ENCODE measurements at places on chromosomes 5 and 9.

DNA sequence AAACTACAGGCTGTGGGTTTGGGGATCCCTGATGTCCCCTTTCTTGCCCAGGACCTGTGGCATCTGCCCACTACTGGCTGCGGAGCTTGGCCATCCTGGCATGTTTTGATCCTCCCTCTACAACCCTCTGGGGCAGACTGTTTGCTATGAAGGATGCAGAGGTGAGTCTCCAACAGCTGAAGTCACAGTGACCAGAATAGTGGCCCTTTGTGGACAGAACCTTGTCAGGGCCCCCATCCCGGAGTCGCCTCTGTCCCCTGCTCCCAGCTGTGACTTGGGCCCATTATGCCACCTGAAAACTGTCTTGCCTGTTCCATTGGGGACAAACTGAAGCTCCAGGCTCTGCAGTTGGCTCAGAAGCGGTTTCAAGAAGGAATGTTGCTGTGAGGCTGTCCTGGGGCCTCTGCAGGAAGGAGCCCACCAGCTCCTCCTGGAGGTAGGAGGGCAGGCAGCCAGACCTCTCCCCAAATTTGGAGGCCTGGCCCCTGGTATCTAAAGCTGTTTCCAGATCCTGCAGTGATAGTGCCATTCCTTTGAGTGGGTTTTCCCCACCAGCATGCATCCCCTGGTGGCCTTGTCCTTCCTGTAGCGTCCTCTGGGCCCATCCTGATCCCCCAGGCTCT lies 93.3 kb downstream of the BARX1 start:
- no peak for DNase-seq

DNA sequence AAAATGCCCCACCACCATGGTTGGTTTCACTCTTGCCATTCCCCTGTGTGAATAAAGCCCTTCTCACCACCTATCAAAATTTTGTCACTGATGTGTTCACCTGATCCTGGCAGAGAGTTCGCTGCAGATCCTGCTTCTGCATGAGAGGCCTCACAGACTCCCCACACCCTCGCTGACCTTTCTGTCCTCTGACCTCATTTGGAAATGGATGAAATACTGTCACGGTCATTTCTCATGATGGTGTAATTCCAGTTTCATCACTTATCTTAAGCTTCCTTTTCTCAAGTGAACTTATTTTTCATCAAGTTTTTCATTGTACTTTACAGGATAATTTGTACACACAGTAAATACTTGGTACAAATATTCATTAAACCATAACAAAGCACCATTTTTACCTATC lies 131.3 kb downstream of the FRMD3 start:
- DNase-seq, result no peak

DNA sequence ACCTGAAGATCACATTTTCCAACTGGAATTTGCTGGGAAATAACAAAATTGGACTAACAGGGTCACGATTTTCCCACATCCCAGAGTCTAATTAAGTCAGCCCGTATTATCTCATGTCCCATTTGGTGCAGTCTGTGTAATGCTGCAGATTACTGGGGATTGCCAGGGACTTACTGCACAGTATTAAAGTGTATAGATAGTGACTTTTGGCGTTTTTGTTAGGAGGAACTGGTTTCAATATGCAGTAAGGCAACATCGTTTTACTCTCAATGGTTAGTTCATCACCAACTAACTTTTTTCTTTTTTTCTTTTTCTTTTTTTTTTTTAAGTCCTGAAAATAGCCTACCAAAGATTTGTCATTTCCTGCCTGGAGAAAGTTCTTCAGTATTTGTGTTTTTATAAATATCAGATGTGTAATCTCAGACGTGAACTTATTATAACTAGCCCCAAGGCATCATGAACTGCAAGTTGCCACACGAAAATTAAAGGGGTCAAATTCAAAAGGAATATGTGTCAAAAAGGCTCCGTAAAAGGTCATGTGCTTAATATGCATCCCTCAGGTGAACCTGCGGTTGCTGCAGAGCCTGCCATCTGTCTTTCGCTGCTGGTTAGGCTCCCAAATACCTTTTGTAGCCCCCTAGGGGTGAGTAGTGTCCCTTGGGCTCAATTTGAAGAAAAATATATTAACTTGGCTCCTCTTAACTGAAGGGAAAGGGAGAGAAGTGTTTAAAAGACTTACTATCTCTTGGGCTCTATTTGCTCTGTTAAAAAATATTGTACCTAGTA lies 176.7 kb upstream of the ADAMTSL1 start:
- peak; percentile 5 for DNase-seq

GRCh38 chr9:29319736-29320513 lies 1746.6 kb upstream of the C9orf72 start:
- no peak for DNase-seq

DNA sequence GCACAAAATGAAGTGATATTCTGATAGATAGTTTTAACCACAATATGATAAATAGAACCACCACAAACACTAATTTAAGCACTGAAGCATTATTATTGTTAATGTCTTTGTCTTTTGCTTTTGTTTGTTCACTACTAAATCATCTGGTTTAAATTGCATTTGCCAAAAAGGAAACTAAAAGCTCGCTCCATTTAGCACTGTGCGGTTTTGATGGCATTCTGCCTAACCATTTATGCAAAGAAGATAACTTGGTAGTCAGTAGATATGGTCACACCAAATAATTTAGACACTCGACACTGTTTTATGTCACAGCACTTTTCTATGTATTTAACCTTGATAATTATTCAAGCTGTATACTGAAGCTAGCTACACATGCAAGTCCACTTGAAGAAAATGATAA lies 849.8 kb upstream of the CDH6 start:
- DNase-seq, result no peak

DNA sequence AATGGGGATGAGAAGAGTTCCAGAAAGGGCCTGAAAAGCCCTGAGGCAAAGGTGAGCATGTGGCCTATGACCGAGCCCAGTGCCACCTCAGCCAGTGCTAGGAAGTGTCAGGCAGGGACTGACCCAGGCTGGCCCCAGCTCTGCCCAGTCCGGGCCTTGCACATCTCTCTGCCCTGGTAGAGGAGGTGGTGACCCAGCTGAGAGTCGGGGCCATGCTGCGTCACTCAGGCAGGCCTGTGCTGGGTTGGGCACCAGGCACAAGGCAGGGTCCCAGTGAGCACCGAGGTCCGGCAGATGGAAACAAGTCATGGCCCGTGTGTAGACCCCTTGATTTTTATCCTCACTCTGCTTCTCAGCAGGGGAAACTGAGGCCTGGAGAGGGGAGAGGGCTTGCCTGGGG lies 729 bp downstream of the CDHR2 start:
- DNase-seq, result no peak

DNA sequence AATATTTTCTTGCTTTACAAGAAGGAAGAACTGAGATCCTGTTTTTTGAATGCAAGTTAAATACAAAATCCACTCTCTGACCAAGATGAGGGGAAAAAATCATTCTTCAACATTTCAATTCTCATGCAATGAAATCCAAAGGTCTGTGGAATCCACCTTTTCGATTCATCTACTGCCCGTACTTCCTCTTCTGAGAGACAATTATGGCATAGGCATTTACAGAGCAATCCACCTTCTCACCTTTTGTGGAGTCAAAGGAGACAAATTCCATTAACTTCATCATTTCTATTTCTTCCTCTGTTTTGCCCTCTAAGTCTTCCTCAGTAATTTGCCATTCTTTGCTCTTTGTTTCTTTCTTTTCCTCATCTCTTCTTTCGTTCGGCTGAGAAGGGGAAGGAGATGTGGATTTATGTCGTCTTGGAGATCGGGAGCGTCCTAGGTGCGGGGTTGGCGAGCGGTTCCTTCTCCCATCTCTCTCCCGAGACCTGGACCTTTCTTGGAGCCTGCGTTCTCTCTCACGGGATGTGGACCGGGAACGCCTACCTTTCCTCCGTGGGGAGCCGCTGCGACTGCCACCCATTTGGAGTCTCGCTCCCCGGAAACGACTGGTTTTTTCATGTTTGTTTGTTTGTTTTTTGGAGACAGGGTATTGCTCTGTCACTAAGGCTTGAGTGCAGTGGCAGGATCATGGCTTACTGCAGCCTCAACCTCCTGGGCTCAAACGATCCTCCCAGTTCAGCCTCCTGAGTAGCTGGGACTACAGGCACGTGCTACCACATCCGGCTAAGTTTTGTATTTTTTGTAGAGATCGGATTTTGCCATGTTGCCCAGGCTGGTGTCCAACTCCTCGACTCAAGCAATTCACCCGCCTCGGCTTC lies 24.3 kb upstream of the AFF4 start:
- DNase-seq, result no peak

Measured in HTR-8/SVneo (cell line).